ENCODE measurements at places on chromosomes 7 and 10.

GRCh38 chr7:22488643-22489462, 11.1 kb downstream of the STEAP1B start:
- peak; percentile 93 for DNase-seq

DNA sequence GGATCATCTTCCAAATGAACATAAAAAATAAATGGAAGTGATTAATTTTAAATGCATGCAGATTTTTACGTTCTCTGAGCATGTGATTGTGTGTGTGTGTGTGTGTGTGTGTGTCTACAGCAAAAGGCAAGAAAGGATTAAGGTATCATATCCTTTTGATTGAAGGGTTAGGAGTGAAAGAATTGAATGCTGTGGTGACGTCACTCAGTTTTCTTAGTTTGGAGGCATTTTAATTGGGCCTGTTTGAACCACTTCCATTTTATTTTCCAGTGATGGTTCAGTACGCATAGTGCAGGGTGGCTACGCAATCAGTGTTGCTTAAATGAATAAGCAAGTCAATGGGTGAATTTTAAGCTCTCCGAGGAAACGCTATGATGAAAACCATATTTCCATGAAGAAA, 31.3 kb downstream of the TACC2 start:
- no peak for DNase-seq

- no peak for DNase-seq
Measured at GRCh38 chr10:132615341-132616169, 78.0 kb downstream of the INPP5A start.

GRCh38 chr7:117110480-117111315, 157.4 kb downstream of the ST7 start:
- no peak for DNase-seq

DNA sequence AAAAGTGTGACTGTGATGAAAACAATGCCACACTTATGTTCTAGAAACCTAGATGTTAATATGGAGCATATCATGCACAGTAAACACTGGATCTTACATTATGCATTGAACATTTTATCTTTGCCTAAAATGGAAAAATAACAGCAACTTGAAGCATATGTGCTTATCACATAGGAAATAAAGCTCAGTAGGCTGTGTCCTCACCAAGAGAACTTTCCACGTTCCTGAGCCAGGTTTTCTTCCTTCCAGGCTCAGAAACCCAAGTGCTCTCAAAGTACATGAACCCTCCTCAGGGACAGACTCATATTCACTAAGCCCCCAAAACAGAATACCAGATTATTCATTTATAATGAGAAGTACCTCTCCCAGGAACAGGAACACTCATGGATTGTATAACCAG, 79.4 kb upstream of the PRKAR2B start:
- DNase-seq, result no peak

- DNase-seq, result no peak
Measured at GRCh38 chr10:47452495-47453140, 31.3 kb downstream of the ANXA8 start.

GRCh38 chr10:107579970-107580369, 415.5 kb upstream of the SORCS1 start:
- no peak for DNase-seq

DNA sequence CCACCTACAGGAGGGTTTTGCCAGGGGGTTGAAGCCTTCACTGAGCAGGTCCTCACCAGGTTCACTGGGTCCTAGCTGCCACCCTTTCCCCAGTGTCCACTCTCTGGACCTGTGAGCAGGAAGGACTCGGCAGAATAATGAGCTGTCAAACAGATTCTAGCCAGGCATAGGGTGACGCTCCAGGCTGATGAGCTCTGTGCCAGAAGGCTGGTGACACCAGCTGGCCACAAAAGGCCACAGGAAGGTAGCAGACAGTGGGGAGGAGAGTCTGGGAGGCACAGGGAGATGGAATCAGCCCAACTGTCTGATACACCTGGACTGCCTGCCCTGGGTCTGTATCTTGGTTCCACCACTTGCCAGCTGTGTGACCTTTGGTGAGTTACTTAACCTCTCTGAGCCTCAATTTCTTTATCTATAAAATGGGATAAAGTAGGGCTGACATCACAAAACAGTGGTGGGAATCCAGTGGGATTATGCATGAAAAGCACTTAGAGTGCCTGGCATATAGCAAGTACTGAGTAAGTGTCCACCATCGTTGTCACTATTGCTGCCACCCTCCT, 26.7 kb upstream of the NDST2 start:
- no peak for DNase-seq

GRCh38 chr7:27606270-27607209, 56.1 kb downstream of the HIBADH start:
- DNase-seq, result no peak

- peak; percentile 62 for DNase-seq
Measured at GRCh38 chr10:71220689-71221540, 8.5 kb downstream of the UNC5B start.

GRCh38 chr10:43251419-43252165, 15.3 kb downstream of the RASGEF1A start:
- no peak for DNase-seq

GRCh38 chr10:69418052-69418752, 1.5 kb upstream of the TACR2 start:
- DNase-seq, result no peak

GRCh38 chr7:32140210-32140939, 70.2 kb upstream of the PDE1C start:
- DNase-seq, result no peak

GRCh38 chr10:14474656-14475055, 143.9 kb upstream of the FRMD4A start:
- peak; percentile 31 for DNase-seq

DNA sequence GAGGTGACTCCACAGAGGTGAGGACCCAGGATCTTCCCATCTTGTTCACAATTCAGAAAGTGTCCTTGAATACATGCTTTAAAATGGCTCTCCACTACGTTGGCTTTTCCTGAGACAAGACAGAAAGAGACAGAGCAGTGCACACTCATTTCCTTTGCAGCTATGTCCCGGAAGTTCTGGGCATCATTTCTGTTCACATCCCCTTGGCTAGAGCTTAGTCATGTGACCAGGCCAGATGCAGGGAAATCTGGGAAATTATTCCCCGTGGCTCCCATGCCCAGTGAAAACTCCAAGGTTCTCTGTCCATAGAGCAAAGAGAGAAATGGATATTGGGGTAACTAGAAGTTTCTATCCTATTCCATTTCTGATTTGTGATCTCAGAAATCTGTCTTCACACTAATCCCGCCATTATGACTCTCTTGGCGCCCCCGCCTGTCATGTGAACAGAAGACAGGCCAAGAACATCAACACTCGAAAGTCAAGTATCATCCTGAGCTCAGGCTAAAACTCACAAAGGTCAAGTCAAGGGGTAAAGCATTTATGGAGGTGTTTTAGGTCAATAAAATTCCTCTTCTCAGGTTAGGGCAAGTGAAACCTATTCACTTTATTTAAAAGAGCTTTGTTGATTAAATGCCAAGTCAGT, 251.4 kb upstream of the HABP2 start:
- DNase-seq, result no peak

- no peak for DNase-seq
Measured at GRCh38 chr10:42995537-42995936, 81.3 kb upstream of the RET start.

DNA sequence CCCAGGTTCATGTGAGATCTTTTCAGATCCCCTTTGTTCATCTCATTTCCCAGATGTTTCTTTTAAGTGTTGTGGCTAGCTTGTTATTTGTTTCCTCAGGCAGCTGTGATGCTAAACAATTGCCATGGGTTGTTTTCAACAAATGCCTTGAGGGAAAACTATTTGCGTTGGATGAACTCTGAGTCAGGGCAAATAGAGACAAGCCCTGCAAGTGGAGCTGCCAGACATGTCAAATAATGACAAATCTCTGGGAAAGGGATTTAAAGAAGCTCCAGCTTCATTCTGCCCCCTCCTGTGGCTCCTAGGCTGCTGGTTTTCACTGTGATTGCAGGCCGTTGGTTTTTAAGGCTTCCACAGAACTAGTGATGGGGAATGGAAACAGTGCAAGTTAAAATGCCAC, 272.4 kb upstream of the SP8 start:
- DNase-seq, result no peak

GRCh38 chr7:142940966-142941535, 1.8 kb downstream of the LLCFC1 start:
- DNase-seq, result no peak

- no peak for DNase-seq
Measured at GRCh38 chr7:7136466-7137381, 45.6 kb upstream of the C1GALT1 start.

DNA sequence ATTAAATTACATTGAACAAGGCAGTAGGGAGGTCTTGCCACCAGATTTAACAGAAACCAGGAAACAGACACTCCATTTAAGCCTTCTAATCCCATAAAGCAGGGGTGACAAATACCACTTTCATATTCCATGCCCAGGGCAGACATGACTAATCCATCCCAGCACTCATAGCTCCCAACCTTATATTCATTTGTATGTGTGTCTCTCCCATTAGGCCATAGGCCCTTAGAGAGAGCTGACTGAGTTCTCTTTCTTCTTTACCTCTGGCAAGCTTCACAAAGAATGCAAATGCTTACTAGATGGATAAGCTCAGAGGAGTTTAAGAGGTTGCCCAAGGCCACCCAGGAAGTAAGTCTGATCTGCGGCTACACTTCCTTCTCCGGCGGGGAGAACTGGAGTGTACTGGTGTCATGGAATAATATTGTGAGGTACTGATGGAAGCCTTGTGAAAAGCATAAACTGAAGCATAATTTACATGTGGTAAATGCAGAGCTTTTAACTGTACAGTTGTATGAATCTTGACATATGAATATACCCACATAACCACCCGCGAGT, 239.7 kb upstream of the HABP2 start:
- DNase-seq, result no peak

GRCh38 chr7:91411060-91411459, 146.8 kb downstream of the FZD1 start:
- DNase-seq, result no peak

DNA sequence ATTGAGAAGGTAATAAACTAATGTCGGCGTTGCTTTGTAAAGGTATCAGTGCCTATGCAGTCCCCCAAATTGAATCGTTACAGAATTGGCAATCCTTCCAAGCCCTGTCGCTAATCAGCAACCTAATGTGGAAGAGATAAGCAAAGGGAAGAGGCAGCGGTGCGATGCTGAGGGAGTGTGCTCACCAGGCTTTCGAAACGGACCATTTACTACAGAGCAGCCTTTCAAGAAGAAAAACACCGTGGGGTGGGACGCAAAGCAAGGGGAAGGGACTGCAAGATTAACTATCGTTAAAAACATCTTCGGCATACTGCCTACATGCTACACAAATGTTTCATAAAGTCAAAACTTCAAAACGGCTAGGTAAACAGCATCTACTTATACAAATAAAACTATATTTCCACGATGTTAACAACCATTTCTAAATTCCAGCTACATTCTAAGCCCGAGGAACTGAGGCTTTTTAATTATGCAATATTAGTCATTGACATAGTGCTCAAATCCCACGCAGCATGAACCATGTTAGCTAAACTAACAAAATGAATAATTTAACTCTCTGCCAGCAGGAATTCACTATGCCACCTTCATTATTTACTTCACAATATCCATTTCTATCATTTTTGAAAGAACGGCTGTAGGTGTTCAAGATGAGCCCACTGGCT, 85.2 kb downstream of the CHCHD3 start:
- DNase-seq, result no peak

- no peak for DNase-seq
Measured at GRCh38 chr7:141102436-141102835, 28.6 kb downstream of the TMEM178B start.

- peak; percentile 55 for DNase-seq
Measured at GRCh38 chr10:5942474-5942873, 34.9 kb downstream of the IL15RA start.

GRCh38 chr7:77665161-77665560, 31.1 kb upstream of the RSBN1L start:
- DNase-seq, result no peak

DNA sequence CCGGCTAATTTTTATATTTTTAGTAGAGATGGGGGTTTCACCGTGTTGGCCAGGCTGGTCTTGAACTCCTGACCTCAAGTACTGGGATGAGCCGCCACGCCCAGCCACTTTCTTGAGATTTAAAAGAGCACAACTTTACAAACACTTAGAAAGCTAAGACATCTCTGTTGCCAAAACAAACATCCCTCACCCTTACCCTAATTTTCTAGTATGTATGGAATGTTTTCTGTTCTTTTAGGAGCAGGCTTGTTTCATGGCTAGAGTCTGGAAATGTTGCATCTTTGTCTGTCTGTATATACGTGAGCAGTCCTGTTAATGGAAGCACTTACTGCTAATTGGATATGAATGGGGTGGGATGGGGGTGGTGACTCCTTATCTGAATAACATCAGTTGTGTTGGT, 2.9 kb downstream of the OLAH start:
- DNase-seq, result no peak

GRCh38 chr7:112150823-112151641, 55.2 kb downstream of the DOCK4 start:
- no peak for DNase-seq

DNA sequence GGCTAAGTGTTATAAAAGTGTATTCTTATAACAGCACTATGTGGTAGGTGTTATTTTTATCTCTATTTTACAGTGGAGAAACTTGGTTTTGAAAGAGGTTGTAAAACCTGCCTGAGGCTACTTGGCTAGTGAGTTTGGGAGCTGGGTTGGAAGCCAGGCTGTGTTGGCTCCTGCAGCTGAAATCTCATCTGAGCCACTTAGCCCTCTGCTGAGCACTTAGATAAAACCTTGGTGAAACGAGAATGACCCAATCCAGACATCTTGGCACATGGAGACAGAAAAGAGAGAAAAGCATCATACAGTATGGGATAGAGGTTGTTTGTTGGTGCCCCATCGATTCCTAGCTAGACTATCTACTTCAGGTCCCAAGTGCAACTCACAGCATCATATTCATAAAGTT, 37.4 kb downstream of the BLNK start:
- DNase-seq, result no peak

DNA sequence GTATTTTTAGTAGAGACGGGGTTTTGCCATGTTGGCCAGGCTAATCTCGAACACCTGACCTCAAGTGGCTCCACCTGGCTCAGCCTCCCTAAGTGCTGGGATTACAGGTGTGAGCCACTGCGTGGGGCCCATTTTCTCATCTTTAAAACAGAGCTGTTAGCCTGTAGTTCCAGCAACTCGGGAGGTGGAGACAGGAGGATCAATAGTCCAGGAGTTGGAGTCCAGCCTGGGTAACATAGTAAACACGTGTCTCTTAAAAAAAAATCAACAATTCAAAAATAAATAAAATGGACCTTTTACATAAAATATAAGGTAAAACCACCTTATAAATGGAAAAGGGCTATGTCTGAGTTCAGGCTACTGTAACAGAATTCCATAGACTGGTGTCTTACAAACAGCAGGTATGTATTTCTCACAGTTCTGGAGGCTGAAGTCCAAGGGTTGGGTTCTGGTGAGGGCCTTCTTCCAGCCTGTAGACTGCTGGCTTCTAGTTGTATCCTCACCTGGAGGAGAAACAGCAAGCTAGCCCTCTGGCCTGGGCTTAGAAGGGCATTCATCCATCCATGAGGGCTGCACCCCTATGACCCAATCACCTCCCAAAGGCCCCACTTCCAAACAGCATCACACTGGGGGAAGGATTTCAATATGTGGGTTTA, 7.0 kb upstream of the PVRIG start:
- no peak for DNase-seq

Measured in lower leg skin (tissue), 4 donors.